ENCODE measurements at places on chromosomes 12 and 14.

DNA sequence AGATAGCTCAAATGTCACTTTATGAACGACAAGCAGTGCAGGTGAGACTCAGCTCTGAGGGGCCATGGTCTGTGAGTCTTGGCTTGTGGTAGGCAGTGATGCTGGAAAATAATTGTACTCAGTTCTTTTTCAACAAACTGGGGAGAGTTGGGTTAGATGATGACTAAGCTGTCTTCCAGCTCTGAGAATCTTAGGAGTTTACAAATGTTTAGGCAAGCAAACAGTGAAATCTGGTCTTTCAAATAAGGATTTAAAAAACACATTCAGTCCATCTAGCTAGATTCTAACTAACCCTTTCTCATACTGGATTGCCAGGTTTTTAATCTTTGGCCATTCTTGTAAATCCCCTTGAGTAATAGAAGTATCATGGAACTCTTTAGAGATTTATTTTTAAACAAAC lies 3.4 kb downstream of the PHC1 start:
- DNase-seq = no peak

DNA sequence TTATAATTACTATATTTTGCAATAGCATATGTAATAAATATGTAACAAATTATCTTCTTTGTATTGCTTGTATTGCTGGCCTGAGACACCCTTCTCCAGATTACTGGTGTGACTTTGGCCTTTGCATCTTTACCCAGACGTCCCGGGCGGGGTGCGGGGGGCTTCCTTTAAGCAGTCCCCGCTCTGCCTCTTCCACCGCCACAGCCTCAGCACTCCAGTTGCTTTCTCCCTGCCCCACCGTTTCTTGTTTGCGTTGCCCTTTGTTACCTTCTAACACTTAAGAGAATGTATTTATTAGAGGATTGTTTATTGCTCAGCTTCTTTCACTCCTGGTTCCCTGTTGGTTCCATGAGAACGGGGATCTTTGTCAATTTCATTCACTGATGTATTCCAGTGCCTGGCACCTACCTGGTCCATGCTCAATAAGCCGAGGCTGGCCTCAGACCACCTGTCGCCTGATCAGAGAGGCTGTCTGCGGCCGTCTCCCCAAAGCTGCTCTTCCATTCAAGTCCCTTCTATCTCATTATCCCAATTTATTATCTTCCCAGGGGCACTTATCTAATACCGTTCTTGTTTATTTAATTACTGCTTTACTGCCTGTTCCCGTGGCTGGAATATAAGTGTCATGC lies 100.5 kb upstream of the RFLNA start:
- DNase-seq = no peak

DNA sequence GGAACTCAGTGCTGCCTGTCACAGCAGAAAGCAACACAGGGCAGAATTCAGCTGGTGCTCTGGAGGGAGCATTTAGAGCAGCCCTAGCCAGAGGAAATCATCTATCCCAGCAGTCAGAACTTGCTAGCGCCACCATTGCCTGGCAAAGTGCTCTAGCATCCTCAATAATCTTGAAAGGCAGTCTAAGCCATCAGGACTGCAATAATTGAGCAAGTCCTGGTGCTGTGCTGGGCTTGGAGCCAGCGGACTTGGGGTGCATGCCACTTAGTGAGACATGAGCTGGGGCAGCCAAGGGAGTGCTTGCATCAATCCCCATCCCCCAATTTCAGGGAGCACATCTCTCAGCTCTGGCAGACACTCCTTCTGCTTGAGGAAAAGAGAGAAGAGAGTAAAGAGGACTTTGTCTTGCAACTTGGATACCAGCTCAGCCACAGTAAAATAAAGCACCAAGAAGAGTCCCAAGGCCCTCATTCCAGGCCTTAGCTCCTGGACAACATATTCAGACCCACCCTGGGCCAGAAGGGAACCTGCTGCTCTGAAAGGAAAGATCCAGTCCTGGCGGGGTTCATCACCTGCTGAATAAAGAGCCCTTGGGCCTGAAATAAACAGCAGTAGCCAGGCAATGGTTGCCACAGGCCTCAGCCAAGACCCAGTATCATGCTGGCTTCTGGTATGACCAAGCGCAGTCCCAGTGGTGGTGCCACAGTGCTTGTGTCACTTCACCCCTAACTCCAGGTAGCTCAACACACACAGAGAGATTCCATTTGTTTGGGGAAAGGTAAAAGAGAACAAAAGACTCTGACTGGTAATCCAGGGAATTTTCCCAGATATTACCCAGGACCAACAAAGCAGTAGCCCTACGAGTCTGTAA lies 44.5 kb upstream of the ZDHHC17 start:
- peak; percentile 41 for DNase-seq

DNA sequence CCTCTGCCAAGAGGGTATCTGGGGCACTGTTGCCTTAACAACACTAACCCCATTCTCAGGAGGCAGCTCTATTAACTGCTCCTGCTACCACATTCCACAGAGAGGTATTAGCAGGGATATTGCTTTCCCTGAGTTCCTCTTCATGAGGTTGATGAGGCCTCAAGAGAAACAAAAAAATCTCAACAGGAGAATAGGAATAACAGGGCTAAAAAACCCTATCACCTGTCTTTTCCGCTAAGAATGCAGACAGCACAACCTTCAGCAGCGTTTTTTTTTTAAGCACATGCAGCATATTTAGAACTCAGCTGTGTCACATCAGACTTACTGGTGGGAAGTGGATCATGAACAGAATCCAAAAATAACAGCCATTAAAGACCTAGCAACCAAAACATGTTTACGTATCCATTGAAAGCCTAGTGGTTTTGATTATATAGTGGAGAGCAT lies 29.2 kb downstream of the ATF7 start:
- DNase-seq = no peak

- no peak for DNase-seq
These were observed 54.4 kb downstream of the SPPL3 start for GRCh38 chr12:120849765-120850164.

- no peak for DNase-seq
These were observed 165.5 kb downstream of the SLC41A2 start for GRCh38 chr12:104792570-104792969.

- no peak for DNase-seq
These were observed 81.0 kb upstream of the HOXC13 start for GRCh38 chr12:53857666-53858065.

GRCh38 chr14:93533437-93533836 lies 102.7 kb downstream of the UNC79 start:
- DNase-seq = no peak

GRCh38 chr12:123449249-123449733 lies 8.6 kb upstream of the SNRNP35 start:
- no peak for DNase-seq

DNA sequence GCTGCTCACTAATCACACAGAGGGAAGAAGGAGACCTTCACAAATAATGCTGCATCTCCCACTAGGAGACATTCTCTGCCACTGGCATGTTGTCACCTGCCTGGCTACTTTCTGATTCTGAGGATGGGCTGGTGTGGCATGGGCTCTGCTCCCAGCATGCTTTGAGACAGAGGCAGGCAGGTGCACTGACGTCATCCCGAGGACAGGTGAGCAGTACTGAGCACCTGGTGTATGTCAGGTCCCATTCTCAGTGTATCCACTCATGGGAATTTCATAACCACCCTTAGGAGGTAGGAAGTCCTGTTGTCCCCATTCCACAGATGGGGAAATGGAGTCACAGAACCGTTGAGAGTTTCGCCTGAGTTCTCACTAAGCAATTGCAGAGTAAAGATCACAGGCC lies 597.9 kb downstream of the VRK1 start:
- no peak for DNase-seq

Data from hippocampal formation (tissue), 2 donors.